Endothelial cell of coronary artery (primary cell): ENCODE measurements at places on chromosomes 6 and 20. TPM values are rescaled to one million over a fixed set of nuclear protein-coding genes. Genes with fewer than 3 reads are reported as not detected.

The TMEM200A gene
- 0.38 and 1.4 TPM in 2 replicates for total RNA-seq

The RFX6 gene
- not detected in 2 replicates for total RNA-seq

The SNAI1 gene
- 1.5 and 2.9 TPM in 2 replicates for total RNA-seq

The IMPG1 gene
- not detected in 2 replicates for total RNA-seq

The ARMH2 gene
- not detected in 2 replicates for total RNA-seq

The APOM gene
- 0.19 and 0.54 TPM in 2 replicates for total RNA-seq

The FAM217A gene
- not detected in 2 replicates for total RNA-seq

The KIF25 gene
- total RNA-seq: not detected in 2 replicates
